ENCODE measurements at places on chromosomes 5 and 9.

GRCh38 chr5:79305706-79306105 lies 69.8 kb downstream of the JMY start:
- DNase-seq = no peak

GRCh38 chr9:83934569-83935275 lies 13.5 kb upstream of the KIF27 start:
- DNase-seq = no peak

- DNase-seq = no peak
These were observed 53.3 kb downstream of the KIF24 start for GRCh38 chr9:34275811-34276210.

GRCh38 chr5:161865510-161865909 lies 17.6 kb downstream of the GABRA1 start:
- DNase-seq = no peak

GRCh38 chr5:175822225-175822624 lies 49.2 kb upstream of the CPLX2 start:
- DNase-seq = no peak

DNA sequence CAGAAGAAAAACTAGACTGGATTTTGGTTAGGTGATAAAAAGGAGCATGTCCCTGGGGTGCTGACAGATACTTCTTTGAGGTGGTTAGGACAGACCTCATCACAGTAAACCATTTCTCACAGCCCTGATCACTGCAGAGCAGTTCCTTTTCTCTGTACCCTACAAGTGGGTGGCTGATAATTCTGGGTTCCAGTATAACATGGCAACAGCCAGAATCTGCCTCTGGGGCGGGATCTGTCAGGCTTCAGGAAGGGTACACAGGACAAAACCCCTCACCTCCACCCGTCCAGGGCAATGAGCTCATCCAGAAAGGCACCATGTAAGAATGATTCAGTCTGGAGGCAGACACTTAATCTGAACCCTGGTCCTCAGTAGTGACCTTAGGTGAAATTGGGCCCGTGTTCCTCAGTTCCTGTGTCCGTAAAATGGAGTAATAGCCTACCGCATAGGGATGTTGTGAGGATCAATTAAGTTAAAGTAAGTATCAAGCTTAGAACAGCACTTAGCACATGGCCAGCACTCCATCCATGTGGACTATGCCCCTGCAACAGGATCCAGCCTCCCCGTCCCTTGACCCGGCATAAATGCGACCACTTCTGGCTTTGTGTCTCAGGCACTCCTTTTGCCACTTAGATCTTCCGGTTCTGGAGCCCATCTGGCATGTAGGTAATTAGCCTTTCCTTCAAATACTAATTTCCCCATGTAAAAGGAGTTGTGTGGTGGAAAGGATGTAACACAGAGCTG lies 129.2 kb downstream of the LHFPL2 start:
- no peak for DNase-seq

DNA sequence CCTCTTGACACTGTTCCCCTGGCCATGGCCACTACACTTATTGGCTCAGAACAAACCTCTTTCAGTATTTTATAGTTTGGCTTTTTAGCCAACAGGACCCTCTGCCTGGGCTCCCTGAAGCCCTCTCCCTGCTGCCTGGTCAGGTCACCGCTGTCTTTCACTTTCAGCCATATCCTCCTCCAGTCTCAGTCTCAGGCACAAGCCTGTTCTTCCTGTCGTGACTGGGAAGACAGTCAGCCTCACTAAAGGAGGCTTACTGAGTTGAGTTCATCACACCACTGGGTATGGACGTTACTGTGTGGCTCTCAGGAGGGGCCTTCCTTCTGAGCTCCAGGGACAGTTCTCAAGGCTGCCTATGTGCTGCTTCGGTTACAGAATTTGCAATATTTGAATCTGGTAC lies 2.0 kb downstream of the QSOX2 start:
- no peak for DNase-seq

- DNase-seq = no peak
These were observed 61.5 kb downstream of the BASP1 start for GRCh38 chr5:17278931-17279330.

DNA sequence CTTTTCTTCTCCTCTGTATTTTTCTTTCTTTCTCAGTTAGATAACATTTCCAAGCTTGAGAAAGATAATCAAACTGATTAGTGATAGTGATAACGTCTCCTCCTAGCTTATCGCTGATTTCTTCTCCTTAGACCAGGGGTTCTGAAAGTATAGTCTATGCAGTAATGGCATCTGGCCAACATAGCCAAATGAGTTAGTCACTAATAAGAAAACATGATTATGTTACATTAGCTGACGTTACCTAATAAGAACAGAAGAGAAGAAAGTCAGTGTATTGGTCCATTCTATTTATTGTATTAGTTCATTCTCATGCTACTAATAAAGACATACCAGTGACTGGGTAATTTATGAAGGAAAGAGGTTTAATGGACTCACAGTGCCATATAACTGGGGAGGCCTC lies 111.2 kb downstream of the STRBP start:
- no peak for DNase-seq

DNA sequence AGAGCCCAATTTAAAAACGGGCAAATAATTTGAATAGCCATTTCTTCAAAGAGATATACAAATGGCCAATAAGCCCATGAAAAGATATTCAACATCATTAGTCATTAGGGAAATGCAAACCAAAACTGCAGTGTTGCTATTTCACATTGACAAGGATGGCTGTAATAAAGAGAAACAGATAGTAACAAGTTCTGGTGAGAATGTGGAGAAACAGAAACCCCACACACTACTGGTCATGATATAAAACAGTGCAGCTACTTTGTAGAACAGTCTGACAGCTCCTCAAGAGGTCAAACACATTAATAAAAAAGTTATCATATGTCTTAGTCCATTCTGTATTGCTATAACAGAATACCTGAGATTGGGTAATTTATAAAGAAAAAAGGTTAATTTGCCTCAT lies 237.0 kb upstream of the GRAMD2B start:
- no peak for DNase-seq

DNA sequence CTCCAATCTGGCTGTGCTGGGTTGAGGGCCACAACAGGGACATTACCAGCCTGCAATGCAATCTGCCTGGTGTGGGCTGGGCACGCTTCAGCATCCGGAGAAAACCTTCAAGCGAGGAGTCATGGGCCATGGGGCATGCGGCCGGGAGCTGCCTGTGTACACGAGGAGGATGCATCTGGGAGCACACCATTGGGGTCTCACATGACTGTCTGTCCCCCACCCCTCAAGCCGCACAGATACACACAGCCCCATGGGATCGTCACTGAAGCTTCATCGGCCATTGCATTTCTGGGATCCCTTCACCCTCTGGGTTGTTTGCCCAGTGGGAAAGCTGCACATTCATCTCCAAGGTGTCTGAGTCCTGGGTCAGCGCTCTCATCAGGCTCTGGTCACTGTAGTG lies 9.9 kb downstream of the LCN1 start:
- no peak for DNase-seq

DNA sequence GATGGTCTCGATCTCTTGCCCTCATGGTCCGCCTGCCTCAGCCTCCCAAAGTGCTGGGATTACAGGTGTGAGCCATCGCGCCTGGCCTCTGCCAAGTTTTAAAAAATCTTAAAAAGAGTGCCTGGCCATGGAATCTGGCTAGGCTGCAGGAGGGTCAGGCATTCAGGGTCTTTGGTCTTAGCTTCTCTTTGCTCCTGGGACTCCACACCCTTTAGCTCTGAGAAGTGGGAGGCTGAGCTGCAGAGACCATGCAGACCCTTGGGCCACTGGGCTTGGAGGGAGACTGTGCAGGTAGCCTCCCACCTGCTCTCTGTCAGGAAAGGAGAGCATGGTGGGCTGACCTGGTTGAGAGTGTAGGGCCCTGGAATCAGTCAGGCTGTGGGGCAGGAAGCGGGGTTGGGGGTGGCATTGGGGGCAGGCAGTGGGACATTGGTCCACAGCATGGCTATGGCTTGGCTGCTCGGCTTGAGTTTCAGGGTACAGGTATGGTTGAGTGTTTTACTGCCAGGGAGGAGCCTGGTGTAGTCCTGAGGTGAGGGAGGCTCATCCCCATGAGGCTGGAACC lies 20.8 kb downstream of the PHF2 start:
- no peak for DNase-seq
